ENCODE measurements at places on chromosomes 3 and 15.
A peak's percentile ranks its signal among the peaks of the same experiment; 100 is the strongest.

GRCh38 chr15:79811406-79812405 is 85.1 kb downstream of the MTHFS start:
- DNase-seq, result peak; percentile 45

- no peak for DNase-seq
Observed at GRCh38 chr3:111761309-111761795, 97.7 kb upstream of the PHLDB2 start.

DNA sequence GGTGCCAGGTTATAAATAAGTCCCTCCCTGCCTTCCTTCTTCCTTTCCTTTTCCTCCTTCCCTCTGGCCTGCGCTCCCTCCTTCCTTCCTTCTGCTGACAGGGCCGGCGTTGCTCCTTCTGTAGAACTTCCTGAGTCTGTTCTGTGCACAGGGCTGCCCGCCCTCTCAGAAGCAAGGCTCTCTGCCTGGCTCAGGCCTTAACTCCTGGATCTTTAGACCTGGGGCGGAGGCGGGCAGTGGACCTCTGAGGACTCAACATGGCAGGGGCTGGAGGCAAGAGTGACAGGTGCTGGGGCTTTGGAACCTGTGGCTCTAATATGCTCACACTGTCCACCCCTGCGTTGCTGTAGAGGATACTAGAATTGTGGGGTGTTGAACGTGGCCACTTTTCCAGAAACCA is 86.4 kb upstream of the SEC13 start:
- no peak for DNase-seq

DNA sequence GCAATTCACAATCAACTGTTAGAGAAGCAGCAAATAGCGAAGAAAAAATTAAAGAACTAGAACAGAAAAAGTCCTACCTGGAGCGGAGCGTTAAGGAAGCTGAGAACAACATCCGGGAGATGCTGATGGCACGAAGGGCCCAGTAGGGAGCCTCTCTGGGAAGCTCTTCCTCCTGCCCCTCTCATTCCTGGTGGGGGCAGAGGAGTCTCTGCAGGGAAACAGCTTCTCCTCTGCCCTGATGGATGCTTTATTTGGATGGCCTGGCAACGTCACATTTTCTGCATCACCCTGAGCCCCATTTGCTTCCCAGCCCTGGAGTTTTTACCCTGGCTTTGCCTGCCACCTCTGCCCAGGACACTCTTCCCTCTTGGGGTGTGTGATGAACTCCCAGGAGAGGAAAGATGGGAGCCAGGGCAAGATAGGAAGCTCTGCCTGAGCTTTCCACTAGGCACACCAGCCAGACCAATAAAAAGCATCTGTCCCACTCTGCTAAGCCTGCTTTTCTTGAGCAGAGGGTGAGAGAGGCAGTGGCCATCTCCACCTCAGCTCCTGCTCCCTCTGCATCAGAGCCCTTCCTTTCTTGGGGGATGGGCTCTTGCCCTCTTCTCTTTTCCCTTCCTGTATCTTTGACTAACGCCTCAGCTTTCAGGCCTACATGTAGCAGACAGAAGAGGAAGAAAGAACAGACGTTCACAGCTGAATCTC is 39.4 kb downstream of the PPARG start:
- no peak for DNase-seq

- DNase-seq, result peak; percentile 49
Observed at GRCh38 chr3:127672429-127673190, at the start of gene ABTB1. Gene ABTB1 (plus strand): TSS chr3:127672952. CDS start chr3:127673026, 74 bp downstream.

DNA sequence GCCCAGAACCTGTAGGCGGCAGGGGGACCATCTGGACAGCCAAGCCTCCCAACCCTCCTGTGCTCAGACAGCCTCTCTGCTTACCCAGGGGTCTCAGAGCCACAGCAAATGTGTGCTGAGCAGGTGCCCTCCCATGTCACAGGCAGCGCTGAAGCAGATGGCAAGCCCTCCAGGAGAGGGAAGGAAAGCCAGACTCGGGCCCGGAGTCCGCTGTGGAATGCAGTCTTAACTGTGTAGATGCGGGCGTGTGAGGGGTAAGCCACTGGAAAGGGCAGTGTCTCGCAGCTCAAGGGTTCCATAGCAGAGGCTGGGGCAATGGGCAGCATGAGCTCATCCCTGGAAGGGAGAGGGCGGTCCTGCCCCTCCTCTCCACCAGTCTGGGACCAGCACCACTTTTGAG is 45.6 kb downstream of the UMPS start:
- DNase-seq, result peak; percentile 42

DNA sequence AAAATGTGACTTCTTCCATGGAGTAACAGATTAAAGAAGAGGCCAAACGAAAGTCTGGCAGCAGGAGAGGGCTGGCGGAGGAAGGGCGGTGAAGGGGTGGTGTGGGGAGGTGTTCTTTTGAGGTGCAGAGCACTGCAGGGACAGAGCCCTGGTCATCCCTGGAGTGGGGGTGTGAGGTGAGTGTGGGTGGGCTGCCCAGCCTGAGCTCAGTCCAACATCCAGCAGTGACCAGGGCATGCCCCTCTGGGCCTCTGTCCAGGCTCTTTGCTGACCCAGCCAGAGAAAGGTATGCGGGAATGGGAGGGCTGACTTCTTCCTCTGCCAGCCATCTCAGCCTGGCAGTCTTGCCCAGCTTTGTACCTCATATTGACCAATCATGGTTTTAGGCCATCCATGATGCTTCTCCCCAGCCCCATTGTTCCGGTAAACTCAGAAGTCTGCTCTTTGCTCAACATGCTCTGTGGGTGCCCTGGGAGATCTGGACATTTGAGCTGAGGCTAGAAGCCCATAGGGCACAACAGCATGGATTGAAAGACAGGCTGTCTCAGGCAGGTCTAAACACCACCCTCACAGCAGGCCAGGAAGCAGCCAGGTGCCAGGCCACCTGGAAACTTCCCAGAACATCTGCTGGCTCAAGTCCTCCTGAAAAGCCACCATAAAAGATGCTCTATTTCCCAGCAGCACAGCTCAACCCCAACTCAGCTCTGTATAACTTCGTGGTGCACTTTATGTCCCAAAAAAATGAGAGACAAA is 25.9 kb upstream of the CXCR6 start:
- peak; percentile 58 for DNase-seq

- no peak for DNase-seq
Observed at GRCh38 chr15:94182883-94183282, 48.5 kb upstream of the MCTP2 start.

DNA sequence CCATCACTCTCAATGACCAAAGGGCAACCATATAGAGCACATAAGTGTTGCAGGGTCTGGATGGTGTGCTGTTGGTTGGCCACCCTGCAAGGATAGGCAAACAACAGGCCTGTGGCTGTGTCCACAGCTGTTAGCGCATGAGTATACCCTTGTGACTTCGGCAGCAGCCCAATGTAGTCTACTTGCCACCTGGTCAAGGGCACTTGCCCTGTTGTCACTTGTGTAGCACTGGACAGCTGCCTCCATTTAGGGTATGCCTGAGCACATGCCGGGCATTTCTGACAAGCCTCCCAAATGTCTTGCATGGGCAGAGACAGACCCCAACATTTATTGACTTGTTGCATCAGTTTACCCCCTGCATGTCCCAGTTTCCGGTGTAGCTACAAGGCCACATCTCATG is 12.8 kb downstream of the CCRL2 start:
- no peak for DNase-seq

DNA sequence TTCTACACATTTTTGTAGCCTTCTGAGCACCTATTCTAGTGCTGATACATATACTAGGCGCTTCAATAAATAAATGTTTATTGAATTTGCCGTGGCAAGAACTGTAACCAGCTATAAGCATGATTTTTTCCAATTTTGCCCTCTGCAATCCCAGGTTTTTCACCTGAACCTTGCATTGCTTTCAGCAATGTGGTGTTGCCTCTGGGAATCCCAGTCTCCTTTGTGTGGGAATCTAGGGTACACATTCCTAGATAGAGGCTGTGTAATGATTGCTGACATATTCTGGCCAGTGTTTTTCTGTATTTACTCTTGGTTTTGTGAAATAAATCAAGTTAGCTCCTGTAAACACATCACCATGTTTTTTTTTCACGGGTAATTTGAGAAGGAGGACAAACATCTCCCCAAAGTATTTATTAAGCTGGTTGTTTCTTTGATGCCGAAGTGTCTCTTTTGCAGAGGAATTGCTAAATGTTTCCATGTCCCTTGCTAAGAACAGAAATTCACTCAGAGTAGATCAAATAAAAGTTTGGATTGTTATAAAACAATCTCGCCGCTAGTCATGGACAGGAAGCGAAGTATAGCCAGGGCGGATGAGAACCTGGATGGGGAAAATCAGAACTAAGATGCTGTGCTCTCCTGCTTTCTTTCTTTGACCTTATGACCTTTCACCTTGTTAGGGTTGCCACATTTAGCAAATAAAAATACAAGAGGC is 1.2 kb downstream of the CFAP91 start:
- no peak for DNase-seq

- DNase-seq, result no peak
Observed at GRCh38 chr3:64237083-64237482, 11.8 kb upstream of the PRICKLE2 start.

DNA sequence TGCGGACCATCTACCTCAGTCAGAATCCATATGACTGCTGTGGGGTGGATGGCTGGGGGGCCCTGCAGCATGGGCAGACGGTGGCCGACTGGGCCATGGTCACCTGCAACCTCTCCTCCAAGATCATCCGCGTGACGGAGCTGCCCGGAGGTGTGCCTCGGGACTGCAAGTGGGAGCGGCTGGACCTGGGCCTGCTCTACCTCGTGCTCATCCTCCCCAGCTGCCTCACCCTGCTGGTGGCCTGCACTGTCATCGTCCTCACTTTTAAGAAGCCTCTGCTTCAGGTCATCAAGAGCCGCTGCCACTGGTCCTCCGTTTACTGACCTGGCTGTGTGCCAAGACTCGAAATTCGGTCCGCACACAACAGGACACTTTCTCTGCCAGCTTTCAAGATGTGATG is 21.9 kb downstream of the NRROS start:
- DNase-seq, result no peak

- no peak for DNase-seq
Observed at GRCh38 chr15:59406446-59406845, 31.5 kb upstream of the FAM81A start.

DNA sequence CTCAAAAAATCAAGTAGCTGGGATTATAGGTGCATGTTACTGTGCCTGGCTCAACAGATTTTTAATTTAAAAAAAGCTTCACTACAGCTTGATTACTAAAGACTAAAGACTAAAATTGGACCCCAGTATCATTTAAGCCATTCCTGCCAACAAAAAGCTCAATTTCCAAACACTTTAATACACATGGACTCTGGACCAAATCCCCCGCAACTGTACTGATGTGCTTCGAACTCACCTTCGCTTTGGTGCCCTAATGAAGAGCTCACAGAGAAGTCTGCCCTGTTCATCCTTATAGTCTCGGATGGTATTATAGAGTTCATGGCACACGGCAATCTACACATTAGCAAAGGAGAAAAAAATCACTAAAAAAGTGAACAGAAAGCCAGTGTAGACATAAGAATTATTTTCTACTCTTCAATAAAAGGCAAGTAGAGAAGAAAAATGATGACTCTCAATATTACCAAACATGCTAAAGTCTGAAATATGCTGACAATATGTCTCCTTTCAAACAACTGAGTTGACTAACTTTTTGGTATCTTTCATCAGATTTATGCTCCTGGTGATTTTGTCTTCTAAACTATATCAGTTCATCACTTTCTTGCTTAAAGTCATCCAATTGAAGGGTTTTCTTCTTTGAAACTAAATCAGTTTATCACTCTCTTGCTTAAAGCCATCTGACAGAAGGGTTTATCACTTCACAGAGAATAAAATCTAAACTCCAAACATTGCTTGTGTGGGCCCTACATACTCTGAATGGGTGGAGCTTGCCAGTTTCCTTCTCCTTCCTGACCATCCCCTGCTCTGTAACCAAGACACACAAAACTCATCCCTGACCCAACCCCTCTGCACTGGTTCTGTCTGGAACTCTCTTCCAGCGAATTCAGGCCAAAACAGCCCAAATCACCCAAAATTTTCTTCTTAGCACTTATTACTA is 7.2 kb downstream of the PBRM1 start:
- no peak for DNase-seq

- no peak for DNase-seq
Observed at GRCh38 chr3:131526801-131527347, 24.1 kb upstream of the MRPL3 start.

DNA sequence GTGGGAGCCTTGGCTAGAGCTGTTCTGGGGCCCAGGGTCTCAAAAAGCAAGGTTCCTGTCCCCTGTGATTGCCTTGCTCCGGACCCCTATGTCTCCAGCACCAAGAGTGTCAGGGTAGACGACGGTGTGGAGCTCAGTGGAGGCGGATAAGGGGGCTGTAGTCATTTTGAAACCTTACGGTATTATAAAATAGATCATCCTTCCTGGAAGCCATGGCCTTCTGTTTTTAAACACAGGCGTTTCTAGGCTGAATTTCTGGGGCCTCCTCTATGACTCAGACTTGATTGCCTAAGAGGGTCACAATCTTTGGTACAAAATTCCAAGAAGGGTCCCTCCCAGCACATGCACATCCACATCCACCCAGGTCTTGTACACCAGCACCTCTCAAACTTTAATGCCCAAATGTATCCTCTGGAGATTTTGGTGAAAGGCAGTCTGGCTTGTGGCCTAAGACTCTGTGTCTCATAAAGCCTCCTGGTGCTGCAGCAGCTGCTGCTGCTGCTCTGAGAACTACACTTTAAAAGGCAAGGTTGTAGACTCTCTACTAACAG is 70.5 kb upstream of the XCR1 start:
- no peak for DNase-seq

GRCh38 chr3:185131602-185132256 is 21.1 kb downstream of the C3orf70 start:
- no peak for DNase-seq

Measured in DMS 273 treated with DMSO at 0.1 percent for 48 hours (cell line).